ENCODE measurements at places on chromosomes 5 and 9. TPM values are rescaled to one million over a fixed set of nuclear protein-coding genes. Genes with fewer than 3 reads are reported as not detected.

- DNase-seq, result no peak
Measured at GRCh38 chr5:95701074-95701473, 18.3 kb upstream of the SPATA9 start.

DNA sequence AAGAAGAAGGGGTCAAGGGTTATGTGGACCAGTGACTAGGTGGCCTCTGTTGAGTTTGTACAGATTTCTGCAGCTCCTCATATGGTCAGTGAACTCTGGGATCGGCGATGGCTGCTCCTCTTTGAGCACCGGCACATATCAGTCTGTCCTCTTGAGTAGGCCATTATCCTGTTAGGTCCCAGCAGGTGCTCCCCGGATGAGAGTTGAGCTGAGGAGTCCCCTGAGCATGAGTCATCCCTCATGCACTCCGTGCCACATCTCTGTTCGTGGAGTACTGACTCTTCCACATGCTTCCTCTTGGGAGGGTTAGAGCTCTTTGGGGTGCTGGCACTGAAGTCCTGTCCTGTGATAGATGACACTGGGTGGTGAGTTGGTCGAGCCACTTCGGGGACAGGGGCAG is 143.7 kb downstream of the PTTG1 start:
- no peak for DNase-seq

Gene SLC45A2
- total RNA-seq, result not detected

DNA sequence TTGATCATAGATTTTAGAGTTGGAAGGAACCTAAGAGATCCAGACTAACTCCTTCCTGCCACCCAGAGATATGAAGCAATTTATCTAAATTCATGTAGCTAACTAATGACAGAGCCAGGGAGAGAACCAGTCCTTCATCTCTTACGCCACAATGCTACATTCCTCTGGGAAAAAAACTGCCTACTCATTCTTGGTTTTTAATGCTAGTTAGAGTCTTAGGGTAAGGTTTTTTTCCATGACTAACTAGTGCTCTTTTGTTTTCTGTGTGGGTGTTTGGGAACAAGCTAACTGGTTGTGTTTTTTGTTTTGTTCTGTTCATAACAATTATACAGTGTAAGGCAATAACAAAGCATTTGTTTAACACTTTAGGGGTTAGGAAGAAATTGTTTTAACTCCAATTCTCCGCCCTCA is 52.4 kb downstream of the SLC44A1 start:
- DNase-seq, result peak; percentile 18

GRCh38 chr5:171999877-172000276 is 6.6 kb downstream of the FBXW11 start:
- no peak for DNase-seq

DNA sequence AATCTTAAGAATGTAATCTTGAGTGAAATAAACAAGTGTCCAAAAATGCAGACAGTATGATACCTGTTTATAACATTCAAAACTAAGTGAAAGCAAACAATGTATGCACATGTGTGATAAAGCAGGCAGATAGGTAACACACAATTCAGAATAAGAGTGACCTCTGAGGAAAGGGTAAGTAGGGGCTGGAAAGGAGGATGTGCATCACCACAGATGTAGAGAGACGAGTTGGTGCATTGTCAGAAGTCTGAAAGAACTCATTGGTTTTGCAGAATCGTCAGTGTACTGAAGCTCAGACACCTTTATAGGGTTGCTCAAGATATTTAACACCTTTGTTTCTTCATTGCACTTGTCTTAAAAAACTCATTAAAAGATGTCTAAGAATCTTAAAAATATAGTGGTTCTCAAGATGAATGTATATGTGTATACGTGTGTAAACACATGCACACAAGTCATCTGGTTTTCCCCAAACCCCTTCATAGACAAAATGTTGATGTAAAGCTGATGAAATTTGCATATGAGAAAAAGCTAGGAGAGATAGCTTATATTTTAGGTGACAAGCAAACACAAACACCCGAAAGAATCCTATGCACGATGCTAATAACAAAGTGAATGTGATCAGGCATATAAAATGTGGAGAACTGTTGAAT is 197.6 kb upstream of the MEF2C start:
- no peak for DNase-seq

Data from HCT116 (cell line).